ENCODE measurements at places on chromosomes 2 and 18.

DNA sequence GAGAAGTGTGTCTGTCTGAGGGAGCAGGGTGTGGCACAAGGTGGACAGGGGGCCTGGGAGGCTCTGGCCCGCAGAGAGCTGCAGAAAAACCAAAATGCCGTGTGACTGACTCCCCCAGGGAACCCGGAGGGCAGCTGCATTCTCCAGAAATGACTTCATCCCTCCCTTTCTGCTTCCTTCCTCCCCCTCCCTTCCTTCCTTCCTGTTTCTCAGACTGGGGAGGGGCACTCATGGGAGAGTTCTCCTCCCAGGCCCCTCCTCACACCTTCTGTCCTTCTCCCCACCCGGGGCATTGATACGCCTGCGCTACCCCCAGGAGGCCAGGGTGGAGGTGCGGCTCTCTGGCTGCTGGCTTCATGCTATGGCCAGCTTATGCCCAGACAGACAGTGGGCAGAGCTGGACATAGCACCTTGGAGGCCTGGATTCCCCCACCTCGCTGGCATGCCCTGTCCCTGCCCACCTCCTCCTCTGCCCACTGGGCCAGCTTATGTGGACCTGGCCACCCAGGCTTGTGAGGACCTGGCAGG is 8.2 kb upstream of the GPR17 start:
- peak; percentile 42 for DNase-seq

DNA sequence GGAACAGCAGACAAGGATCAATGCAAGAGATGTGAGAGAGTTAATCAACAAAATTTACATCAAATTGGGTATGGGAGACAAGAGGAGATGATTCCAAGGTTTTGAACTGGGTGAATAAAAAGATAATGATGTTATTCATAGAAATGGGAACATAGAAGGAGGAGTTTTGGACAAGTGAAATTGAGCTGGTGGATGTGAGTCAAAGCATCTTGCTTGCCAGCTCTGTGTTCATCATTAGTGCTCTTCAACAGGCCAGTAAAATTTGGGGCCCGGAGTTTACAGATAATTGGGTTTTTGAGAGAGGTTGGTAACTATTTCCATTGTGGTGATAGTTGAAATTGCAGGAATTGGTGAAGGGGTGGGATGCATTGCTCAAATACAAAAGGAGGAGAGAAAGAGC is 69.9 kb upstream of the CAVIN2 start:
- no peak for DNase-seq

GRCh38 chr18:9095297-9096006 is 7.0 kb upstream of the NDUFV2 start:
- peak; percentile 67 for DNase-seq

DNA sequence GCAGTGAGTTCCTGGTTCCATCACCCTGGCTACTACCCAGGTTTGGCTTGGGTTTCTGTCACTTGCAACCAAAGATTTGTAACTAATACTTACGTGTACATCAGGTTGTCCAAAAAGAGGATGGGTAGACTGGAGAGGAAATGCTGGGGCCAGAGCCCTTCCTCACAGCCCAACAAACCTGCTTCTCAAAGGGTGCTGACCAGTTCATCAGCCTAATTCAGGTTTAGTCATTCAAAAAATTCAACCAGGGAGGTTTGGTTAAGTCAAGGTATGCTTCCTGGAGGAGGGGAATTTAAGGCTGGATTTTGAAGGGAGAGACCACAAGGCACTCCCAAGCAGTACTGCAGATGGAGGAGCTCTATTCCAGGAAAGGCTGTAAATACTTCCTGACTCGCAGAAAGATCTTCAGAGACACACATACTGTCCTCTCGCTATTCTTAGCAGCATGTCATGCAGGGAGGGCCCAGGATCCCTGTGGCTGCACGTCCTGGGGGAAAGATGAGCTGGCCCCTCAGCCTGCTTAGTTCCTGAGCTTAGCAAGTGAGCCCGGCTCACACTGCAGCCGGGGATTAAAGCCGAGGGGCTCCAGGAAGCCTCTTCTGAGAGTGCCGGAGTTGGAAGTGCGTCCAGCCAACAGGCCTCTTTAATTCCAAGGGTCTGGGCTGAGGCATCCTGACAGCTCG is 40.0 kb upstream of the BIN1 start:
- no peak for DNase-seq

DNA sequence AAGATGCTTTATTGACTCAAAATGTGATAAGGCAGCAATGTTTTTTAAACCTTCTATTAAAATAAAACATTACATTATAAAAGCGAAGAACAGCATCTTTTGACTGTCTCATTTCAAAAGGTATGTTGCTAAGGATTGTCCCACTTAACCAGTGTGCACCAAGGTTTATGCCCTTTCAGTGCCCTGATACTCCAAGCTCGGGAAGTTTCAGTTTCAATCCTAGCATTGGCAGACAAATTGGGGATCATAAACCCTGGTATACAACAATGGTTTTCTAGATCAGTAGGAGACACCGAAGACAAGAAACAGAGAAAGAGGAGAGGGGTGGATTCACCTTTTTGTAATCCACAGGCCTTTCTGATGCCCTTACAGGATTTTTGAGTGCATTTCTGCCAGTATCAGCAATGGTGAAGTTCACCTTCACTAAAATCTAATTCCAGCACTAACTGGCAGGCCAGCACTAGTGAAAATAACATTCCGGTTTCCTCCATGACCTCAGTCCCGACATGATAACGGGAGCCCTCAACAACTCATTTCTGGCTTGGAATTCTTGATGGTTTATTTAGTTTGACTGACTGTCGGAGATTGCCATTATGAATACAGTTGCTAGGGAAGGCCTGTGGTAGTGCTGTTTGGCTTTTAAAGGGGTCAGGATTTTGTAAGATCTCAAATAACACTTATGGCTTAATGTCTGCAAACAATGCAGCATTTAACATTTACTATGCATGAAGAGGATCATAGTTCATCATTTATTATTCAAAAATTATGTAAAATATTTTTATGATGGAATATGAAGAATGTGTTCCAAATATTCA is 33.3 kb upstream of the FIGN start:
- no peak for DNase-seq

DNA sequence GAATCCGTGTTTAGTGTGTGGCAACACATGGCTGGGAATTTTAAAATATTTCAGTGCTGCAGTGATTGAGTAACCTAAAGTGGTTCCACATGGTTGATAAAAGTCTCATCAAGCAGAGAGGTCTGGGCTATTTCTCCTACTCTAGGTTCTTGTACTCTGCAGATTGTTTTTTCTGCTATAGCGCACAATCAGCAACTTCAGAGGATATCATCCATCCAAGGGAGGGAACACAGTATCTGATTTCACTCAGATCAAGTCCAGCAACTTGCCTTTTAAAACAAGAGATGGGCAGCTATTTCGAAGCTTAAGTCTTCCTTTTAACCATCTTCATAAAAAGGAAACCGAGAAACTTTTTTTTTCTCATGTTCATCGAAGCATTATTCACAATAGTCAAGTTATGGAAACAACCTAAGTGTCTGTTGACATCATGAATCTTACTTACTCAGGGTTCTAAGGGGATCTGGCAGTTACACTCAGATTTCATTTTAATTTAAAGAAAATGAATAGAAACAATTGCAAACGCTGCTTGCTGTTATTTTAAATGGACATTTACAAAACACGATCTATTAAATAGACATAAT is 172.7 kb upstream of the TRIB2 start:
- no peak for DNase-seq

- no peak for DNase-seq
Measured at GRCh38 chr2:51027968-51028367, 4.0 kb downstream of the NRXN1 start.

GRCh38 chr2:45312275-45312674 is 298.8 kb downstream of the SRBD1 start:
- DNase-seq = no peak

GRCh38 chr2:223467196-223467595 is 135.0 kb downstream of the SCG2 start:
- no peak for DNase-seq

- peak; percentile 15 for DNase-seq
Measured at GRCh38 chr2:224646242-224646846, 61.2 kb upstream of the CUL3 start.

DNA sequence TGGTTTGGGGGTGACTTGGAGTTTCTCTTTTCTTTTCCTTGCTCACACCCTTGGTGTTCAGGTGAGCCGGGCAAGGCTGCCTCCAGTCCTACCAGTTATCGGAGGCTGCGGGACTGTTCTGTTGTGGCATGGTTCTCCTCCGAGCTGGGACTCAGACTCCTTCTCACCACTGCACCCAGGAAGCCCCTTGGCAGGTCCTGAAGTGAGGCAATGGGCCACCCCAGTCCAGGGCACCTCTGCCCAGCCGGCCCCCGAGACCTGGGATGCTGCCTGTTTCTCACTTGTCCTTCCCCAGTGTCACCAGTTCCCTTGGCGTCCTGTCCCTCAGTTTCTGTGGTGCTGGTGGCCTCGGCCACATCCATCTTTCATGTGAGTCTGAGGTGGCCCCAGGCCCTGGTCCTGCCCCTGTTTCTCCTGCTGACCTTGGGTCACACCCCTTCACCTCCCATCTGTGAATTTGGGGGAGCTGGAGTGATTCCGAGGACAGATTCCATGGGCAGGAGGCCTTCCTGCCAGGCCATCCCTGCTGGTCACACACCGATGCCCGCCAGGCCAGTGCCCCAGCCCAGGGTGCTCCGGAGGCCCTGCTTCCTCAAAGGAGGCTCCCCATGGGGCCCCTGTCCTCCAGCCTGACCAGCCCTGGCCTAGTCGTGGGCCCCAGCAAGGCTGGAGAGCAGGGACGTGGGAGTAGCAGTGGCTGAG is 6.6 kb upstream of the KLHL30 start:
- DNase-seq = no peak

DNA sequence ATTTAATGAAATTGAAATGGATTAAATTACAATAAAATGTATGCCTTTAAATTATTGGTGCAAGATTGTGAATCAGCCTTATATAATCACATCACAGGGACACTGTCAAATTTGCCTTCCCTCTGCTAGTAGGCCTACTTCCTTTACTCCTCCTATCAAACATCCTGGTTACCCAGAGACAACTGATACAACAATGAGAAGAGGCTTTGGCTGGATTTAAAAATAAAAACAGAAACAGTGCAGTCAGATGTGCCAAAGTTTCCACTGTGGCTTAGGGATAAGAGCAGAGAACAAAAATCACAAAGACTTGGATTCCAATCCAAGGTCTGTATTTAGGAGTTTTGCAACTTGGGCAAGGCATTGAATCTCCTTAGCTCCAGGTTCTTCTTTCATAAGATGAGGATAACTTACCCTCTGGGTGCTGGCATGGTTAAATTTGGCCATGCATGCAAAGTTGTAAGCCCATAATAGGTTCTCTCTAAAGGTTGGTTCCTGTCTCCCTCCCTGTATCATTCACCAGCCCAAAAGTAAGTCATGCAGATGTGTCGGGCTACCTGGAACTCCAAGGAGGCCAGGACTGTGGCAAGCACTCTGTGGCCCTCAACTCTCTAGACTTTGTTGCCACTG is 99.3 kb upstream of the LRATD1 start:
- DNase-seq = no peak

DNA sequence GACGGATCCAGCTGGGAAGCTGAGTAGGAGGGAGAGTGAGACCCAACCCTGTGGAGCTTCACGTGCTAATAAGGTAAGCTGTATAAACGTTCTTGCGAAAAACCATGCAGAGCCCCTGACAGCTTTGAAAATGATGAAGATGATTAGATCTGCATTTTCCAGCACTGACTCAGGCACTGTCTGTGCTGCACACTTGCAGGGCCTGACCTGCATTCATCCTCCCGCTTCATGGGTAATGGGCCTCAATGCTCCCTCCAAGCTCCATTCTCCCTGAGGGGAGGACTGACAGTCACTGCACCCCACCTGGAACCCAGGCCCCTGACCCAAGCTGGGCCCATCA is 205.4 kb downstream of the TMEM163 start:
- no peak for DNase-seq

- DNase-seq = no peak
Measured at GRCh38 chr2:149084924-149085795, 46.7 kb downstream of the LYPD6B start.

DNA sequence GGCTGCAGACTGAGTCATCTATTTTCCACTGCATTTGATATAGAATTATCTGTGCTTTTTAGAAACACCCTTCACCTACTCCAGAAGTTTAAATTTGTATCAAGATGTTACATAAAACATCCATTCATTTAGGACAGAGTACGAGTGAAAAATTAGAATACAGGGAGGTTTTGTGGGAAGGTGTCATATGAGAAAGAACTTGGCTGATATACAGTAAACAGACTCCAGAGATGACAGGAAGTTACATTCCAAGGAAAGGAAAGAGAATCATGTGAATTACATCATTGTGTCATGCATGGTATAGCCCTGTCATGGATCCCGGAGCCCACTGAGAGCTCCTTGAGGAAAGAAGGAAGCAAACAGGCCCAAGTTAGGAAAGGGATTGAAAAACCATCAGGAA is 341.5 kb upstream of the PKDCC start:
- DNase-seq = no peak

DNA sequence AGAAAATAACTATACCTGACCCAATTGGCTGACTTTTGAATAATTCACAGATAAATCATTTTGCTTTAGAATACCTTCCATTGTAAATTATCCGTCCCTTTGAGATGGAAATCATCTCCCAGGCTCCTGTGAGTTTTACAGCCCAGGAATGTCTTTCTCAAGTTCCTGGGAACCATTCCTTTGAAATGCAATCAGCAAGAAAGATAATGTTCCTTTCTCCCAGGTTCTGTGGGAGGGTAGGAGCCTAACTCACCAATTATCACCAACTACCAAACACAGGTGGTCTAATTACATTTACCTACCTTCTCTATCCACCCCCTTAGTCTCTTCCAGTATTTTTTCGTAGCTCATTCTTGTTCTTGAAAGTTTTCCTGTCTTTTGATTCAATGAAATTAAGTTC is 1016.0 kb downstream of the SOCS6 start:
- no peak for DNase-seq

DNA sequence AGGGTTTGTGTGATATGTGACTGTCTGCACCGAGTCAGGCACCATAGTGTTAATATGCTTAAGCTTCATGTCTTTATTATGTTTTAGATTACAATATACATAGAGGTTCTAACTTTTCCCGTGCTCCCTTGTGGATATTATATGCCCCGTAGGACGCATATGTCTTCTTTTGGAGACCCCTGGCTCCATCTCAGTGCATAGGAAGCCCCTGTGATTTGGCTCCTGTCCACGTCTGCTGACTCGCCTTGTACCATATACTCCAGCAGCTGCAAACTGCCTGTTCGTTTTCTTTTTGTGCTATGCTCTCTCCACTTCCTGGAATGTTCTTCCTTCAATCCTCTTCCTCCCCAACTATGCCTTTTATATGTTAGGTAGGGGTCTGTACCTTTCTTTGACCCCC is 110.9 kb downstream of the PTRHD1 start:
- DNase-seq = no peak

GRCh38 chr2:55418512-55419232 is 984 bp downstream of the CCDC88A start:
- DNase-seq = no peak

DNA sequence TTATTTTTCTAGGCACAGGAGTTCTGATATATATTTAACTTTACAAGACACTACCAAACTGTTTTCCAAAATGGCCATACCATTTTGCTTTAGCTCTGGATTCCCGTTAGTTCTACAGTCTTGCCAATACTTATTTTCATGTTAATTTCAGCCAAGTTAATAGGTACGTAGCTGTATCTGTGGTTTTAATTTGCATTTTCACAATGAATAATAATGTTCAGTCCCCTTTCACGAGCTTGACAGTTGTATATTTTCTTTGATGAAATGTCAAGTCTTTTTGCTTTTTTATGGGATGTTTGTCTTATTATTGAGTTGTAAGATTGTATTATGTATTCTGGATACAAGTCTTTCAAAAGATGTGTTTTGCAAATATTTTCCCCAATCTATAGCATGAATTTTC is 50.6 kb upstream of the GALNT5 start:
- no peak for DNase-seq
